ENCODE measurements at places on chromosomes 4 and X.

- DNase-seq = peak; percentile 20
These were observed 175.3 kb downstream of the QDPR start for GRCh38 chr4:17336524-17336961.

DNA sequence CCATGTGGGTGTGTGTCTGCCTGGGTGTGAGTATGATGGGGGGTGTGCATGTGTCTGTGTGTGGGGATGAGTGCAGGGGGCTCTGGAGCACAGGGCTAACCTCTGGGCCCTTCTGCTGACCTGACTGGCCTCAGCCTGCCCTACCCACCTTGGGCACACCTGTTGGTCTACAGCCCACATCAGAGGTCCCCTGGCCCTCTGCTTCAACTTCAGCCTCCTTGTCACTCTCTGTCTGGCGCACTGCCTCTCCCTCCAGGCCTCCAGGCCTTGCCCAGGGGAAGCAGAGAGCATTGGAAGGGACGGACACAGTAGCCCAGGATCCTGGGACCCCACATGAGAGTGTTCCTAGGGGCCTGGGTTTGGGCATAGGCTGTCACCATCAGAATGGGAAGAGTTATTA lies 115.4 kb downstream of the EFNB1 start:
- DNase-seq = no peak

- no peak for DNase-seq
These were observed 1703.9 kb upstream of the TENM3 start for GRCh38 chr4:180539284-180539683.

DNA sequence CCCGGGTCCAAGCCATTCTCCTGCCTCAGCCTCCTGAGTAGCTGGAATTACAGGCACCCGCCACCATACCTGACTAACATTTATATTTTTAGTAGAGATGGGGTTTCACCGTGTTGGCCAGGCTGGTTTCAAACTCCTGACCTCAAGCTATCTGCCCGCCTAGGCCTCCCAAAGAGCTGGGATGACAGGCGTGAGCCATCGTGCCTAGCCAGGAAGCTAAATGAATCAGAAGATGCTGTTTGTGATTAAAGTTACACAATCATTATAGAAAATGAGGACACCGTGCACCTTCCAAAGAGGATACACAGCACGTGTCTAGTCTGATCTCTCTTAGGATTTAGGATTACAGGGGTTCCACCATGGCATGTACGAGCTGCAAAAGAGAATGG lies 99.6 kb downstream of the DHRSX start:
- DNase-seq = no peak

DNA sequence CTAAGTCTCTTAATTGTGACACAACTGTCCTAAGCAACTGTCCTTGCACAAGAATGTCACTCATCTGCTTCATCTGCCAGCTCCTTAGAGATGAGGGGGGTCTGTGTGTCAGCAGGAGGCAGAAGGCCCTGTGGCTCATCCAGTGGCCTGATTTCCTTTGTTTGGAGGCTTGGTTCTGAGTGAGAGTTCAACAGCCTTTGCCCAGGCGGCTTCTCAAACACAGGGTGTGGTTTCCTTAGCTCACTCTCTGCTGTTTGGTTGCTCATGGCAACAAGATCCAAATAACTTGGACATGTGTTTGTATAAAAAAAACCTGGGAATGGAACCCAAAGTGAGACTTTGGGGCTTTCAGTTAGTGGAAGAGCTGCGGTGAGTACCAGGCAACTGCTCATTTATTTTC lies 46.6 kb downstream of the MAP7D3 start:
- DNase-seq = peak; percentile 11

GRCh38 chrX:51892921-51893745 lies at the start of gene MAGED1:
MAGED1 (plus strand) TSS chrX:51893623; CDS start chrX:51894305, 682 bp downstream.
- peak; percentile 84 for DNase-seq

Measured in endothelial cell (in vitro differentiated cells).